ENCODE measurements at places on chromosomes 3 and 15.

GRCh38 chr3:9732080-9732739 is 675 bp downstream of the BRPF1 start:
- no peak for DNase-seq

DNA sequence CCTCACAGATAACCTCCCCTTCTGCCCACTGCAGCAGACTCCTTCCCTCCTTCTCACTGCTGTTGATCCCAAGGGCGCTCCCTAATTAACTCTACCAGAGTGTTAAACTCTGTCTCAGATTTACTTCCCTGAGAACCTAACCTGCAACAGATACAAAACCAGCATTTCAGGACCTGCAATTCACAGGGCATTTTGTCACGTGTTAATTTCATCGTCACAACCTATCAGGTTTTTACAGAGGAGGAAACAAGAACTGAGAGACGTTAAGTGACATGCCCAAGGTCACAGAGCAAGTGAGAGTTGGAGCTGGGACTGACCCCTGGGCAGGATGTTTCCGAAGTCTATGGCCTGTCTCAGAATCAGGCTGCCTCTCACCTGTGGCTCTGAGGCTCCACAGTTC is 223.9 kb downstream of the UACA start:
- DNase-seq, result no peak

GRCh38 chr15:57321973-57322601 is 54.2 kb upstream of the CGNL1 start:
- DNase-seq, result no peak

- DNase-seq, result no peak
These were observed 188.2 kb downstream of the VPS13C start for GRCh38 chr15:61871926-61872522.
